T-helper 1 cell (primary cell): ENCODE measurements at places on chromosomes 7 and 10.

- DNase-seq = no peak
Observed at GRCh38 chr7:51123322-51124019, 193.1 kb downstream of the COBL start.

DNA sequence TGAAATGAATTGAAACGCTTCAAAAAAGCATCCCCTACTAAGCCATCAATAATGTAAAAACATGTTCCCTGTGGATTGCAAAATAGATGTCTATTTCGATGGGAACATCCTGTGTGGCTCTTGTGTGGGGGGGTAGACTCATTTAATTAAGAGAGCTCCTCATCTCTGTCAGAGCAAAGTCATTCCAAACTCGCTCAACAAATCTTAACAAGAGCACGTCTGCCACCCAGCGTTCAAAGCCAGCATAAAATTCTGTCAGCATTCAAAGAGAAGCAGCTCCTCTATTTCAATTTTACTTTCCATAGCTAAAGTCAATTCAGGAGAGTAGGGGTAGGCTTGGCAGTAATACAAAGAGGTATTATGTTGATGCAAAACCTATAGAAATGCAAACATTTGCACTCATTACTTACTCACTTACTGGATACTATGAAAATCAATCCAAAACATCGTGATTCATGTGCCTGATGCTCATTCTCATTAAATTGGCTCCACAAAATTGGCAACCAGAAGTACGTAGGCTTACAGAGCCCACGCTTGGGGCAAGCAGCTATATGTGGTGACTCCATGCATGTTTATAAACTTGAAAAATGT lies 114.9 kb downstream of the IPMK start:
- DNase-seq = peak; percentile 3

GRCh38 chr10:83533290-83533689 lies 606.0 kb upstream of the GHITM start:
- no peak for DNase-seq

GRCh38 chr10:82922755-82923154 lies 1047.8 kb downstream of the NRG3 start:
- no peak for DNase-seq

DNA sequence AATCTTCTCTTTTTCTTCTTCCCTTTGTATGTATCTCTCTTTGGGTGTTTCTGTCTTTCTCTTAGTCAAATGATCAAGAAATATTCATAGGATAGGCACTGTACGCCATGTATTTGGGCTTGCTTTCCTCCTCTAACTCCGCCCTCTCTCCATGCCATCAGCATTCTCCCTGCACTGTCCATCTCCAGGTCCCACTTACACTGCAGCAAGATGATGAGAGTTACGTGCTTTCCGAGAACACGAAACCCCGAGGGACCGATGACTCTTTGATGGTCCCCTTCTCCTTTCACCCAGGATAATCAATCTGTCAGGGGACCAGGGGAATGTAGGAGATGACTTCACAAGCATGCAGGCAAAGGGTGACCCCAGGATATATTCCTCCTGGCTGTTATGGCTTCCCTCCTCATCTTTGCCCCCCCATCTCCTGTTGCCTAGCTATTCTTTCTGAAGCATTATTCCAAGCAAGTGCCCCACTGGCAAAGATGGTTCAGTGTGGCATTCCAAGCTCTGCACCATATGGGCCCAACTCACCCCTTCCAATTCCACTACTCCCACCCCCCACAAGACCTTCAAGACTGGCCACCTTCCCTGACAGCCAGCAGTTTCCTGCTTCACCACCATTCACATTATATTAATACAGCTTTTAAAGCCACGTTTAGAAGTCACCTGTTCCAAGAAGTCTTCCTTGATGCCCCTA lies 40.0 kb downstream of the HIF1AN start:
- no peak for DNase-seq

DNA sequence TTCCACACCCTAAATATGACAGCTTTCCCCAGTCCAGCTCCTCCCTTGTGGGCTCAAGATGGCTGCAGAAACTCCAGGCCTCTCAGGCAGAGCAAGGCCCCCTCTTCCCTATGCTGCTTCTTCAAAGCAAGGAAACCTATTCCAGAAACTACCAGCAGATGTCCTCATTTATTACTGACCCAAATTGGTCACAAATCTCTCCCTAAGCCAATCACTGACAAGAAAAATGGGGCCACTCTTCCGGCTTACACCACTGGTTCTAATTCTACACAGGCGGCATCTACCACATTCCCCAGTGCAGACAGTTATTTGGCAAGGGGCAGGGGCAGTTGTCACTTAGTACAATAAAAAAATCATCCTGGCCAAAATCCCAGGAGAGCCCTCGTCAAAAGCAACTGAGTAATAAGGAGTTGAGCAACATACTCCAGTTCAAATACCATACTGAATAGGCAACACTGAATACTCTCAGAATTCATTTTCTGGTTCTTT lies 150.4 kb downstream of the SFMBT2 start:
- no peak for DNase-seq

- no peak for DNase-seq
Observed at GRCh38 chr10:113539789-113540188, 13.1 kb upstream of the HABP2 start.

DNA sequence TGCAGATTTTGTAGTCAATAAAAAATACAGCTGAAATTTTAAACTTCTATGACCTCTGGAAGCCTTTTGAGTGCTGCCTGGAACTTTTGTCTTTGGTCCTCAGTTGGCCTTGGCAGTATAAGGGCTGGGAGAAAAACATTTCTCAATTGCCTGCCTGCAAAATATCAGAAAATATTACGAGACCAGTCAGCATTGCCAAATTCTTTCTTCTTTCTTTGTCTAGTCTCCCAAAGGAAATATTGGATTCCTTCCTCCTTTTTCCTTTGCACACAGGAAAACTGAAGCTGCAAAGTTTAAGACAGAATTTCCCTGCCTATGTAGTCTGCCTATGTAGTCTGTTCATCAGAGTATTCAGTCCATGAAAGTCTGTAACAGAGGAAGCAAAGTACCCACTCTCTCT lies 95.9 kb downstream of the CHRM2 start:
- DNase-seq = no peak

- DNase-seq = no peak
Observed at GRCh38 chr10:32979041-32979440, 21.0 kb upstream of the ITGB1 start.
